ENCODE measurements at places on chromosomes 6 and 20. TPM values are rescaled to one million over a fixed set of nuclear protein-coding genes. Genes with fewer than 3 reads are reported as not detected.

GRCh38 chr6:108106694-108107093 is 32.2 kb upstream of the OSTM1 start:
- DNase-seq = no peak

DNA sequence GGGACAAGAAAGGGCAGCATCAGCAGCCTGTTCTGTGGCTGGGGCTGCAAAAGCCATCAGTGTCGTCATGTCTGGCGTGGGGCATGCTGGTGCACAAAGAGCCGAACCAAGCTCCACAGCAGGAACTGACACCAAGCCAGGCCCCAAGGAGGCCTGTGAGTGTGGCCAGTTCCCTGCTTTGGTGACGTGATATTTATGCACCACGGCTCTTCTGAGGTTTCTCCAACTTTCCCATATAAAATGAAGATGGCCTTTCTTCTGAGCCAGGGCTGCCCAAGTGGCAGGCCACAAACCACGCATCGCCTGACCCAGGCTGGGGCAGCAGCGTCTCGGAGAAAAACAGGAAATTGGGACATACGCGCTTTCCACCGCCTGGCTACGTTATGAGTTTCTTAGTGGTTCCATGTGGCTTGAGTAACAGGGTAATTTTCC is 109.9 kb downstream of the RIN2 start:
- no peak for DNase-seq

DNA sequence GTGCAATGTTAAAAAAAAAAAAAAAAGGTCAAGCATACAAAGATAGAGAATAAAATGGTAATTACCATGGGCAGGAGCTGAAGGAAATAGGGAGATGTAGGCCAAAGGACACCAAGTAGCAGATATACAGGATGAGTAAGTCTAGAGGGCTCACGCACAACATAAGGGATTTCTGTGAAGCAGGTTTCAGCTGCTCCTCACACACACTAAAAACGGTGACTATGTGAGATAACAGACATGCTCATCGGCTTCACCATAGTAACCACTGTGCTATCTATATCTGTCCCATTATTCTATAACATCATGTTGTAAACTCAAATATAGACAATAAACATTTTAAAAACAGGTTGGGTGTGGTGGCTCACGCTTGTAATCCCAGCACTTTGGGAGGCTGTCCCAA is 11.6 kb downstream of the SNHG17 start:
- DNase-seq = no peak

GRCh38 chr6:54595844-54596243 is 250.7 kb upstream of the FAM83B start:
- no peak for DNase-seq

The ASCC3 gene
- total RNA-seq = 31.3 TPM

The SDHAF4 gene
- total RNA-seq = 23.8 TPM

The SNAI1 gene
- 7.5 TPM for total RNA-seq

The DAAM2 gene
- under 0.01 TPM for total RNA-seq

The LSM2 gene
- total RNA-seq = 104 TPM

The PPP2R5D gene
- total RNA-seq = 64.8 TPM

Data from G401 (cell line).